ENCODE measurements at places on chromosomes 1 and 21. TPM values are rescaled to one million over a fixed set of nuclear protein-coding genes. Genes with fewer than 3 reads are reported as not detected.

The NBPF6 gene
- total RNA-seq, result not detected

The ORC1 gene
- total RNA-seq, result 2.2 TPM

The LPAR3 gene
- not detected for total RNA-seq

The CLCNKB gene
- not detected for total RNA-seq

The PRKAB2 gene
- 48.5 TPM for total RNA-seq

The CFHR1 gene
- total RNA-seq, result 0.31 TPM

The SPATA21 gene
- total RNA-seq, result 0.31 TPM

The DMBX1 gene
- not detected for total RNA-seq

The RIT1 gene
- 33.8 TPM for total RNA-seq

The CR1L gene
- total RNA-seq, result not detected

The GPA33 gene
- total RNA-seq, result not detected

The KRTAP21-1 gene
- not detected for total RNA-seq

The HLCS gene
- 37.6 TPM for total RNA-seq

The IFI44L gene
- 8.5 TPM for total RNA-seq

The TUT4 gene
- total RNA-seq, result 229 TPM

The HRNR gene
- not detected for total RNA-seq

The LSS gene
- 118 TPM for total RNA-seq

The LCE2B gene
- total RNA-seq, result not detected

The GPR37L1 gene
- total RNA-seq, result 0.63 TPM

The AGMAT gene
- total RNA-seq, result 0.31 TPM
